NCI-H2029 treated with DMSO at 0.1 percent for 48 hours (cell line): ENCODE measurements at places on chromosomes 3 and 15.

GRCh38 chr3:31345581-31345980 lies 187.1 kb upstream of the STT3B start:
- no peak for DNase-seq

GRCh38 chr3:88434001-88434400 lies 284.2 kb downstream of the C3orf38 start:
- no peak for DNase-seq

DNA sequence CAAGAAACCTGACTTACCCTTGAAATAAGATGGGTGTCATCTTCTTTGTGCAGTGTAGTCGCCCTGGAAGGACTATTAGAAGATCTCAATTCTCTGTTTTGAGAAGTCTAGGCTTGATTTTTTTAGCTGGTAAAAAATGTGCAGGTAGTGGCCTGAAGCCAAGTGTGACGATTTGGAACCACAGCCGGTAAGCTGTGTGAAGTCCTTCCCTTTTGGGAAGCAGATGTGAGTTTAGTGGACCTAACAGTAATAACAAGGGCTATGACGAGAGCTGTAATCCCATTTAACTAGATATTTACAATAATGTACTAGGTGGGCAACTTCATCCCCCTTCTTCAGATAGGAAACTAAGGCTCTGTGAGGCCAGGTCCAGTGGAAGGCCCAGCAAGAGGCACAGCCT lies 81.7 kb upstream of the MYZAP start:
- no peak for DNase-seq

- no peak for DNase-seq
These were observed 13.0 kb downstream of the EFCC1 start for GRCh38 chr3:129014148-129014547.

GRCh38 chr15:81092559-81092902 lies 41.5 kb upstream of the CFAP161 start:
- no peak for DNase-seq

DNA sequence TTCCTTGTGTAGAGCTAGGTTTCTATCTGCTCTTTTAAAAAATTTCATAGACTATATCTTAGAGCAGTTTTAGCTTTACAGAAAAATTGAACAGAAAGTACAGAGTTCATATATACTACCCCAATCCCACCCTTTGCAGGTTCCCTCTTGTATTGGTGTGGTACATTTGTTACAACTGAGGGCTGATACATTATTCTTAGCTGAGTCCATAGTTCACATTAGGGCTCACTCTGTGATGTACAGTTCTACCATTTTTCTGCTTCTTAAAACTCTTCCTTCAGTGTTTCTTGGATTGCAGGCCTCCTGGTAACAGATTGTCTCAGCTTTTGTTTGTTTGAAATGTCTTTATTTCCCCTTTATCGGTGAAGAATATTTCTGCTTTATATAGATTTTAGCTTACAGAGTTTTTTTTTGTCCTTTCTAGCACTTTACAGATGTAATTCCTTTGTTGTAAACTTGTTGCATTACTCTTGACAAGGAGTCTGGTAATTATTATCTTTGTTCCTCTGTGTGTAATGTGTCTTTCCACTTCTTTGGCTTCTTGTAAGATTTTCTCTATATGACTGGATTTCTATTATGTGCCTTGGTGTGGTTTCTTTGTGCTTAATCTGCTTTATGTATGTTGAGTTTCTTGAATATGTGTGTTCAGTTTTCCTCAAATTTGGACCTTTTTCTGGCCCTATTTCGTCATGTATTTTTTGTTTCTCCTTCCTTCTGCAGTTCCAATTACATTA lies 25.3 kb downstream of the MEF2A start:
- no peak for DNase-seq

DNA sequence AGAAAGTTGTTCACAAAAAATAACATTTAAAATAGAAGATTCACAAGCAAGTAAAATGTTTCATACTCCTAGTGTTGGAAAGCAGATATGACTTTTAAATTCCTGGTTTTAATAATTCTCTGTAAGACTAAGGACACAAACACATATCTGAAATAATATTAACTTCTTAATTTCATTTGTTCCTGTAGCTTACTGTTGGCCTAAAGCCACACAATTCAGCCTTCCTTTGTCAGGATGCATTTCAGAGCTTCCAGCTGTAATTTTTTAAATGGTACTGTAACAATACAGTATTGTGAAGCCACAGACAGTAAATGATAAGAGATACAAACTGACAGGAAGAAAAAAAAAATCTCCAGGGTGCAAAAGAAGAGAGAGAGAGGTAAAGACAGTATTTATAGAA lies 84.2 kb downstream of the TMCC1 start:
- no peak for DNase-seq
